ENCODE measurements at places on chromosomes 11 and 22.

DNA sequence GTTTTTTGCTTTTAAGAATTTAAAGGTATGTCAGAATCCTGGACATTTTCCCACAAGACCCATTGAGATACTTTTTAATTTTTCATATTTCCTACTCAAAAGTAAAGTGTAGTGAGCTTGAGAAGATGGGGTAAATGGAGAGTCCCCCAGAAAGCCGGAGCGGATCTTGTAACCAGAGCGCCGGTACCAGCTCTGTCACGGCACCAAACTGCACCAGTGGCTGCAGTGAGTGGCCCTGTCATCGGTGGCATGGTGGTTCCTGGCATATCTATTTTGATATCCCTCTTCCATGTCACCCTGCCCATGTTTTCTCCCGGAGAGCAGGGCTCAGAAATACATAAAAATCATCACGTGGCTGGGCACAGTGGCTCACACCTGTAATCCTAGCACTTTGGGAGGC is 19.3 kb downstream of the DDX25 start:
- DNase-seq: no peak

GRCh38 chr11:130710497-130711012 is 205.7 kb downstream of the SNX19 start:
- no peak for DNase-seq

DNA sequence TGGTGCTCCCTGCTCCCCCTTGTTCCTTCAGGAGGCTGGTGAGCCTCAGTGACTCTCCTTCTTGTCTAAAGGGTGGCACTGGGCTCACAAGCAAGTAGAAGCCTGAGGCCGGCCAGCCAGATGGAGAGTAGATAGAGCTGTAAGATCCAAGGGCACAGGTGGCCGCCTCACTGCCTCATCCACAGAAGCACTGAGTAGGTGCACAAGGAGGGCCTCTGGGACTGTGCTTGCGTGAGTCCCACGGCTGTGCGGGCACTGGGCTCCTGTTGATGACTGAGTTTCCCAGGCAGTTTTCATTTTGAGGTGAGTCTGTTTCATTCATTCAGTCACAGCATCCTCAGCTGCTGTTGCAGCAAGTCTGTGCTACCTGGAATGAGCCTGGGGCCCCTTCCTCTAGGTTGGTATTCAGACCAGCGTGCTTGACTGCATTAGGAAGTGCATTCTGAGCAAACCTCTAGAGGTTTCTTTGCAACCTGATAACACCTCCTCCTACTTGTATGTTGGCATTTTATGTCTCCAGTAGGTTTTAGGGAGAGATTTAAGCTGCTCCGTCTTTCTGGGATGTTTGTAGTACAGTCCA is 184.0 kb downstream of the TBC1D22A start:
- DNase-seq: no peak

DNA sequence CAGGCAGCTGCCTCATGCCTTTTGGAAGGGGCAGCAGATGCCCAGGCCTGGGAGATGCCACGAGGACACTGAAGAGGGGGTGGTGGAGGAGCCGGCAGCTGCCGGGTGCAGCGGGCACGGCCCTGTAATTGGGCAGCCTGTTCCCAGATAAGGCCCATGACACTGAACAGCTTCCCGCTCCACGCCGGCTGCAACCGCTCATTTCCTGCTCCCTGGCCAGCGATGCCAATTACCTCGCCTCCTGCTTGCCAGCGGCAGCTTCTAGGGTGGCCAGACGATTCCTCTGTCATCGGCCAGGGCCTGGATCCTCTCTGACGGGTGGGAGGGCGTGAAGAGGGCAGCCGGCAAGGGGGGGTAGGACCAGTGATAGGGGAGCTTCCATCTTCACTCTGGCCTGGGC is 22.8 kb downstream of the FLRT1 start:
- DNase-seq: no peak

DNA sequence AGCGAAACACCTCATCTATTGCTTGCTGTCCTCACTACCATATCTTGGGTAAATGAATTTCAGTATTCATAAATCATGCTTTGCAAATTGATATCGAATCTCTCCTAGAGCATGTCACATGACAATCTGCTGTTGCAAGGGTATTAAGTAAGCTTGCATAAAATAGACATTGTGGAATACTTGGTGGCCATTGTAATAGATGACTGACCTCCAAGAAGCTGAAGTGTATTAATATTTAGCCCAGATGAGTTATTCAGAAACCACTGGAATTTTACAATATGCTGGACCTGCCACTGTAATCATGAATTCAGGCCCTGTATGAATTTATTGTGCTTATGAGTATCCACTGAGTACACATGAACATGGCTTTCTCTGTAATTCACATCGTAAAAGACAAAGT is 289.7 kb upstream of the ARHGAP42 start:
- no peak for DNase-seq
